ENCODE measurements at places on chromosomes 13 and 19.

DNA sequence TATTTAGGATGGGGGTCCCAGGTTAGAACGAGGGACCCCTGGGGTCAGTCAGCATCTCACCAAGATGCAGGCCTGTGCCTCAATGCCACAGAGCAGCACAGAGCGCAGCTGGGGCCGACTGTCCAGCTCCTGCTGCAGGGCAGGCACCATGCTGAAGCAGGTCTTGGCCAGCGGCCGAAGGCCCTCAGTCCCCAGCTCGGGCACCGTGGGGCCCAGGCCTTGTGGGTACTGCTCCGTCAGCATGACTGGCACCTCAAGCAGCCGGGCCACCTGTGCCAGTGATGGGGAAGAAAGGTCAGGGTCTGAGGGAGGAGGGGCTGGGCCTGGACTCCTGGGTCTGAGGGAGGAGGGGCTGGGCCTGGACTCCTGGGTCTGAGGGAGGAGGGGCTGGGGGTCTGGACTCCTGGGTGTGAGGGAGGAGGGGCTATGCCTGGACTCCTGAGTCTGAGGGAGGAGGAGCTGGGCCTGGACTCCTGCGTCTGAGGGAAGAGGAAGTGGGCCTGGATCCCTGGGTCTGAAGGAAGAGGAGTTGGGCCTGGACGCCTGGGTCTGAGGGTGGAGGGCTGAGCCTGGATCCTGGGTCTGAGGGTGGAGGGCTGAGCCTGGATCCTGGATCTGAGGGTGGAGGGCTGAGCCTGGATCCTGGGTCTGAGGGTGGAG is 5.7 kb downstream of the ISOC2 start:
- no peak for DNase-seq

- no peak for DNase-seq
Observed at GRCh38 chr13:83311886-83312577, 570.2 kb downstream of the SLITRK1 start.

DNA sequence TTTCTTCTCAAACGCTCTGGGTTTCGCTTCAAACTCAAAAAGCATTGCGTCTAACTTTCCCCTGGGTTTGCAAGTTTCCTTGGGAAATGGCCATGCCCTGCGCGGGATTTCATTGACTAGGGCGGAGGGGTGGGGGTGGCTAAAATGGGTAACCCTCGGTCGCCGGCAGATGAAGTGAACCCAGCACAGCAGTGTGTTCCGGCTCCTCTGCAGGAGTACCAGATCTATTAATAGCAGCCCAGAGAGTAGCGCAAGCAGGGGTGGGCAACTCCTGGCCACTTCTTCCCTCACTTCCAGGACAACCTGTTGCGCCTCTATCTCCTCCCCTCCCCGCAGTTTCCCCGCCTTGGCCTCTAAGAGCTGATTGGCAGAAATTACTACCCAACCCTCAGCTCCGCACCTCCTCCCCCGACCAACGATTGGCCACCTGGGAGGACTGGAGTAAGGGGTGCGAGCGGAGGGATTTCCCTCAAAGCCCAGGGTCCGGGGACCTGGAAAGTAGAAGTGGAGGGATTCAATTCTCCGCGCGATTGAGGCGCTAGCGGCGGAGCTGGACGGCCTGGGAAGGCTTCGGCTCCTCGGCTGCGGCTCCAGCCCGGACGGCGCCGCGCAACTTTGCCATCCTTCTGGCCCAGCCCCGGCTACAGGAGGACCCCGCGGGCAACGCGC is at the start of gene FREM2:
TSS of gene FREM2 (plus strand) at position 501 of the 669 bp plus-strand sequence. CDS start 268 bp downstream, outside the sequence.
- no peak for DNase-seq

DNA sequence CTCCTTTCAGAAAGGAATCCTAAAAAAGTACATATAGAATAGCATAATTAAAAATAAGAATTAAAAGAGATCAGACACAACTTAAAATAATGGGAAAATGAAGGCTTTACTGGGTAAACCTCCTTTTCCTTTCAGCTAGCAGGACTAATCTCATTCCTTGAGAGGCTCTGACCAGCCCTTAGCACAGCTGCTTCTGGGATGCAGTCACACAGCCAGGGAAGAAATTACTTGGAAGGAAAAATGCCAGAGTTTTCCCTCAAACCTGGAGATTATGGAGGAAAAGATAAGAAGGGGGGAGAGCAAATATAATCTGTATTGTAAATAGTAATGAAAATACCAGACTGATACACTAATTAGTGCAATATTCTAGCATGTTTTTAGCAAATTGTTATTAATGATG is 91.8 kb downstream of the LRCH1 start:
- DNase-seq = no peak

Measured in CD4-positive, alpha-beta T cell treated with Interleukin-4 for 4 hours (primary cell).